ENCODE measurements at places on chromosomes 7 and 10. TPM values are rescaled to one million over a fixed set of nuclear protein-coding genes. Genes with fewer than 3 reads are reported as not detected.

The LRMDA gene
- 4.4 TPM for total RNA-seq

The RTKN2 gene
- total RNA-seq: 0.89 TPM

The IQUB gene
- total RNA-seq: 0.06 TPM

The NPTX2 gene
- 0.12 TPM for total RNA-seq

The HTR5A gene
- not detected for total RNA-seq

The ASB10 gene
- total RNA-seq: not detected

The DLX5 gene
- total RNA-seq: not detected

The PNLIP gene
- not detected for total RNA-seq

The RET gene
- total RNA-seq: 0.36 TPM

The PDE1C gene
- total RNA-seq: 2.5 TPM

The NAT16 gene
- total RNA-seq: 0.12 TPM

The SLC18A3 gene
- not detected for total RNA-seq

The FIGNL1 gene
- total RNA-seq: 15.9 TPM

The MKX gene
- total RNA-seq: not detected

The MINDY4 gene
- total RNA-seq: 2.3 TPM

The ACTL6B gene
- total RNA-seq: not detected

The BLNK gene
- total RNA-seq: not detected

The SCART1 gene
- total RNA-seq: 0.22 TPM

The SPOCK2 gene
- total RNA-seq: 0.51 TPM

The RSBN1L gene
- total RNA-seq: 8.2 TPM

The METTL27 gene
- 8.2 TPM for total RNA-seq

The STEAP1B gene
- total RNA-seq: 0.17 TPM

The FEZF1 gene
- not detected for total RNA-seq

The LBX1 gene
- total RNA-seq: not detected

The PARG gene
- 19.3 TPM for total RNA-seq

The ENTPD1 gene
- not detected for total RNA-seq

The STEAP4 gene
- total RNA-seq: not detected

The FANK1 gene
- total RNA-seq: 2.8 TPM

The HECTD2 gene
- 4.0 TPM for total RNA-seq

The ARMH3 gene
- 11.3 TPM for total RNA-seq

The XRCC2 gene
- total RNA-seq: 4.8 TPM

The PTN gene
- not detected for total RNA-seq

The LIPA gene
- 48.1 TPM for total RNA-seq

The HOXA5 gene
- total RNA-seq: 5.9 TPM

The PLA2G12B gene
- not detected for total RNA-seq

The FKBP9 gene
- total RNA-seq: 84.9 TPM

The AKR1C4 gene
- 0.30 TPM for total RNA-seq

Data from A549 treated with Hydrocortisone at 1 μM for 4 hours (cell line).